Metanephros (tissue), 2 donors: ENCODE measurements at places on chromosomes 2 and 18. TPM values are rescaled to one million over a fixed set of nuclear protein-coding genes. Genes with fewer than 3 reads are reported as not detected.

POLR1A gene
- total RNA-seq, result 14.9 TPM

LRRTM4 gene
- total RNA-seq, result 3.0 TPM

UGT1A5 gene
- not detected for total RNA-seq

ECEL1 gene
- 8.1 TPM for total RNA-seq

CDH20 gene
- total RNA-seq, result 3.9 TPM

KLHL14 gene
- total RNA-seq, result 22.1 TPM

ANKRD30BL gene
- 1.4 TPM for total RNA-seq

UPP2 gene
- 2.4 TPM for total RNA-seq

CGREF1 gene
- 3.6 TPM for total RNA-seq

TRIM43 gene
- total RNA-seq, result 0.18 TPM

MYOM1 gene
- total RNA-seq, result 92.8 TPM

ACVR1C gene
- total RNA-seq, result 0.18 TPM

CHAC2 gene
- 3.4 TPM for total RNA-seq

REG1B gene
- total RNA-seq, result not detected

SPP2 gene
- not detected for total RNA-seq

COL4A4 gene
- total RNA-seq, result 38.8 TPM

DGKD gene
- total RNA-seq, result 32.5 TPM

CNGA3 gene
- total RNA-seq, result not detected

PROC gene
- 4.1 TPM for total RNA-seq

SPHKAP gene
- 6.2 TPM for total RNA-seq

ALKAL2 gene
- total RNA-seq, result 2.7 TPM

VWA3B gene
- 0.18 TPM for total RNA-seq

TMEM247 gene
- total RNA-seq, result not detected

DPYSL5 gene
- total RNA-seq, result 2.1 TPM

BOLL gene
- total RNA-seq, result 0.23 TPM

MTIF2 gene
- 22.0 TPM for total RNA-seq

CFAP53 gene
- total RNA-seq, result 1.1 TPM

NR4A2 gene
- 2.3 TPM for total RNA-seq

EPB41L3 gene
- total RNA-seq, result 63.1 TPM

MGAT4A gene
- total RNA-seq, result 24.2 TPM

FAM237A gene
- not detected for total RNA-seq

PAX3 gene
- total RNA-seq, result 0.58 TPM

UGT1A3 gene
- total RNA-seq, result not detected

SESTD1 gene
- total RNA-seq, result 48.3 TPM

IGFBP5 gene
- 522 TPM for total RNA-seq

TMEM237 gene
- 21.7 TPM for total RNA-seq

SGO2 gene
- total RNA-seq, result 4.6 TPM

DCAF17 gene
- 24.8 TPM for total RNA-seq

BABAM2 gene
- total RNA-seq, result 37.3 TPM

RAB6C gene
- 0.23 TPM for total RNA-seq

DYNC1I2 gene
- total RNA-seq, result 112 TPM

ELP2 gene
- 106 TPM for total RNA-seq

MALL gene
- total RNA-seq, result 11.5 TPM

TMEM169 gene
- total RNA-seq, result 4.3 TPM

RBM43 gene
- total RNA-seq, result 11.5 TPM

MAP2 gene
- 14.7 TPM for total RNA-seq

ADRA2B gene
- total RNA-seq, result 4.6 TPM

SLC5A7 gene
- total RNA-seq, result 0.53 TPM

SPC25 gene
- total RNA-seq, result 4.3 TPM

PLCD4 gene
- total RNA-seq, result 6.7 TPM

ARHGAP15 gene
- total RNA-seq, result 25.2 TPM

GRB14 gene
- 19.0 TPM for total RNA-seq

PDE1A gene
- total RNA-seq, result 23.6 TPM

KIAA2012 gene
- total RNA-seq, result 0.18 TPM

ABCB11 gene
- total RNA-seq, result 0.06 TPM

WDR12 gene
- total RNA-seq, result 33.9 TPM

ZSWIM2 gene
- total RNA-seq, result not detected

EFHD1 gene
- 30.4 TPM for total RNA-seq

RFTN2 gene
- 12.9 TPM for total RNA-seq
